ENCODE measurements at places on chromosomes 3 and 15. TPM values are rescaled to one million over a fixed set of nuclear protein-coding genes. Genes with fewer than 3 reads are reported as not detected.

TMEM158 gene
- polyA plus RNA-seq: 5.6 TPM

ACAN gene
- not detected for polyA plus RNA-seq

PRR20G gene
- polyA plus RNA-seq: not detected

LRRC31 gene
- polyA plus RNA-seq: not detected

FAM107A gene
- polyA plus RNA-seq: 6.3 TPM

Measured in esophagus (tissue), 2 donors.